ENCODE measurements at places on chromosomes 1 and 21.
A peak's percentile ranks its signal among the peaks of the same experiment; 100 is the strongest.

GRCh38 chr1:206737729-206738201 is 32.8 kb upstream of the IL19 start:
- no peak for DNase-seq

DNA sequence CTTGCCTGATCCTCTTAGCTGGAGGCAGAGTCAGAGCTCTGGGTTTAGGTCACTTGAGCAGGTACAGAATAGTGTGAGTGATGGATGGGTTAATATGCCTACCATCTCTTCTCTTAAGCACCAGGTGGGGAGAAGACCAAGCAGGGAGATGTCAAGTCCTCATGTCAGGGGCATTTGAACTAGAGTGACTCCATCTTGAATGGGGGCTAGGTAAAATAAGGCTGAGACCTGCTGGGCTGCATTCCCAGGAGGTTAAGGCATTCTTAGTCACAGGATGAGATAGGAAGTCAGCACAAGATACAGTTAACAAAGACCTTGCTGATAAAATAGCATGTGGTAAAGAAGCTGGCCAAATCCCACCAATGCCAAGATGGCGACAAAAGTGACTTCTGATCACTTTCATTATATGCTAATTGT is 77.4 kb upstream of the BTG3 start:
- DNase-seq, result no peak

DNA sequence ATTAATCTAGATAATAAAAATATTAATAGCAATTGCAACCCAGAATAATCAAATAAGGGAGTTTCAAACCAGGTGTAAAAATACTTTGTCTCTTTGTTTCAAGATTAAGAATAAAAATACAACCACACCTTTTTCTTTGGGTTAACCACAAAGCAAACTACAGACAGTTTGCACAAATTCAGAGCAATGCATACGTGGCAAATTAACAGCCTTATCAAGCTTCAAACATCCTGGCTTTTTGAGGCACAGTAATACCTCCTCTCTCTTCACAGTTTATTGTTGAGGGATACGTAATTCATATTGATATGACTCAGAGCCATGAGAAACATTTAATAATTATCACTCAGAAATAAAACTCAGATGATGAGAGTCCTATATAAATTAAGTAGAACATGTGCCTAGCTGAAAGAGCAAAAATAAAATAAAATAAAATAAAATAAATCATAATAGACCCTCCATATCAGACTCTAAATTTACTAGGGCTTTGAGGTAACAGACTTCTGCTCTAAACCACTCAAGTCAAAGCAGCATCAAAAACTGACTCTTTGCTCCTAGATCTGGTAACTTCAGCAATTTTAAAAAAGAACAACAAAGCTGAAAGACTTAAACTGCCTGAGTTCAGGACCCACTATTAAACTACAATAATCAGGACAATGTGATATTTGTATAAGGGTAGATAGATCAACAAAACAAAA is 11.4 kb downstream of the EDEM3 start:
- no peak for DNase-seq

DNA sequence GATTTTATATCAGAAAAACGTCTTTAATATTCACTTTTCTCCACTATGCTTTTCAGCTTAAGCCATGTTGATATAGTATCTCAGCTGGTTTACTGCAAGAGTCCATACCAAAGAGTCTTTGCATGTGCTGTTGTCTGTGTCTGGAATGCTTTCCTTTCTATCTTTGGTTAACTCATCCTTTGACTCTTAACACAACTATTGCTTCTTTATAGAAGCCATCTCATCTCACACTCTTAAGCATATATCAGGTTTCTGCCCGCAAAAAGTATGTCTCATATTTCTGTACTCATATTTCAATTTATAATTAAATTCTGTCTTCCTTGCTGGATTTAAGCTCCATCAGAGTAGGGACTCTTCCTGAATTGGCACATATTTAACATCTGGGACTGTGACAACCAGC is 220.9 kb upstream of the KCNK2 start:
- peak; percentile 90 for DNase-seq

GRCh38 chr1:116078699-116079223 is 32.4 kb upstream of the MAB21L3 start:
- DNase-seq, result no peak

GRCh38 chr1:115445090-115445489 is 107.0 kb upstream of the NGF start:
- DNase-seq, result no peak

GRCh38 chr21:34979383-34979782 is 69.7 kb downstream of the RUNX1 start:
- DNase-seq, result no peak

DNA sequence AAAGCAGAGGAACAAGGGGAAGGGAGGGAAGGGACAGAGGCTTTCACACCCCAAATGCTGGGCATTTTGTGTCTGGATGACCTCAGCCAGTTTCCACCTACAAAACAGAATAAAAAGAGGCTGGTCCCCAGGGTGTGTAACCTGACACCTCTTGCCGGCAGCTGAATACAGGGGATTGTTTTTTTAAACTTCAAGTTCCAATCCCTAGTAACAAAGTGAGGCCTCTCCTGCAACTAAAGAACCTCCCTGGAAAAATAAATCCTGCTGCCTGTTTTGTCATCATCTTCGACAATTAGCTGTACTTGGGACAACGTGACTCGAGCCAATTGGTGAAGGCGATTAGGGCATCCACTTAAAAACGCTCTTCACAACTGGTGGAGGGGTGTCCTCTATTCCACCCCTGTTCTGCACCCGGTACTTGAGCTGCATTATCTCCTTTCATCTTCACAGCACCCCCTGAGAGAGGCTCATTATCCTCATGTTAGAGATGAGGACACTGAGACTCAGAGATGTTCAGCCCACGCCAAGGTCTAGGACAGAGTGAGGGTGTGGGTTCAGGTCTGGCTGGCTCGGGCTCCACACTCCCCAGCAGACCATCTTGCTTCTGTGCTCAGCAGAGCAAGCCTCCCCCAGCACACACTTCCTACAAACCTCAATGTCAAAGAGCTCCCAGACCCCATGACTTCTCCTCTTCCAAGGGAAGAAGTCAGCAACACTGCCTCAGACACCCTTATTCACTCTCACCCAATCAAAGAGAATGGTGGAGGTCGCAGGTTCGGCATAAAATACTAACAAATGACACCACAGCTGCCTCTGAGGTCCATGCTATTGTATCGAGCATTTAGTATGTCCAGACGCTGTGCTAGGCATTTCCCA is 15.2 kb downstream of the ITPKB start:
- peak; percentile 70 for DNase-seq

DNA sequence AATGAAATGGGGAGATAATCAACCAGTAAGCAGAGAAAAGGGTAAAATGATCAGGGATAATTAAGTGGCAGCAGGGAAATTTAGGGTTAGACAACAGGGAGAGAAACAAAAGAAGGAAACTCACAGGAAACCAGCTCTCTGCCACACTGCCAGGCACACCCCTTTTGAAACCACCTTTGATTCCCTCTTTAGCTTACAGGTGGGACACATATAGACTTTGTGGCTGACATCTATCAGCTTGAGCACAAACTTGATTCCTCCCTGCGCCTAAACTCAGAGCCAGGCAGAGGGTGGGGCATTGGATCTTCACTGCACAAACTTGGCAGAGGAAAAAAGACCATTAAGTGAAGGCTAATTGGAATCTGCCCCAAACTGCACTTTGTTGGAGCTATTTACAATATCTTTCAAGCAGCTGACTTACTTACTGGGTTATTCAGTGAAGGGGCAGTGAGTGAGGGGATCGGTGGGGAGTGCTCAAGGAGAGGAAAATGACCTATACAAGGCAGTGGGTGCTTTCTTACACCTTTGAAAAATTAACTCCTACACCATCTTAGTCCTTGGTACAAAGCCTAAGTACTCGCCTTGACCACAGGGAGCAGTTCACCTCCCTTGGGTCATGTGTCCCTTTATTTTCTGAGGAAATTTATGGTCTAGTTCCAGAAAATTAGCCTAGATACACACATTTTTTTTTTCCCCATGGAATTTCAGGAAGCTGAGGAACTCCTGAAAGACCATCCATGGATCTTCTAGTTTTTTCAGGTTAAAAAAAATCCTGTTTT is 60.2 kb downstream of the PBX1 start:
- DNase-seq, result no peak

- no peak for DNase-seq
Measured at GRCh38 chr21:45022348-45022675, 52.1 kb upstream of the ADARB1 start.
